ENCODE measurements at places on chromosomes 4 and X.
A peak's percentile ranks its signal among the peaks of the same experiment; 100 is the strongest.

GRCh38 chr4:15501941-15502340, 32.3 kb downstream of the CC2D2A start:
- DNase-seq = no peak

DNA sequence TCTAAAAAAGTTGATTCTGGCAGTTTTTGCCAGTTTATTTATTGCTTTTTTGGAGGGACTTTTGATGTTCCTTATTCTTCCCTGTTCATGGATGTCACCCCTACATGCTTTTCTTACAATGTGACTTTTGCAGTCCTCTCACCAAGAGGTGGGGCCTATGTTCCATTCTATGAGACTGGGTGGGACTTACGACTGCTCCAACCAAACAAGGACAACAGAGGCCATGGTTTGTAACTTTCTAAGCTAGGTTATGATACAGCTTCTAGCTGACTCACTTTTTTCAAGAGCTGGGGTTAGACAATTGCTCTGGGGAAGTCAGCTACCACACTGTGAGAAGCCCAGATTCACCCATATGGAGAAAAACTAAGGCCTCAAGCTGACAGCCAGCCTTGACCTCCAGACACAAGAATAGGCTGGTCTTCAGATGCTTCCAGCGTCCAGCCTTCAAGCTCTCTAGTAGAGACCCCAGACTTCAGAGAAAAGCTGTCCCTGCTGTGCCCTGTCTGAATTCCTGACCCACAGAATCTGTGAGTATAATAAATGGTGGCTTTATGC, 39.5 kb downstream of the ENOPH1 start:
- DNase-seq = peak; percentile 43

GRCh38 chrX:133493366-133493765, 78.1 kb upstream of the GPC4 start:
- DNase-seq = no peak

- peak; percentile 64 for DNase-seq
Observed at GRCh38 chr4:40924096-40924792, 174.5 kb downstream of the NSUN7 start.

DNA sequence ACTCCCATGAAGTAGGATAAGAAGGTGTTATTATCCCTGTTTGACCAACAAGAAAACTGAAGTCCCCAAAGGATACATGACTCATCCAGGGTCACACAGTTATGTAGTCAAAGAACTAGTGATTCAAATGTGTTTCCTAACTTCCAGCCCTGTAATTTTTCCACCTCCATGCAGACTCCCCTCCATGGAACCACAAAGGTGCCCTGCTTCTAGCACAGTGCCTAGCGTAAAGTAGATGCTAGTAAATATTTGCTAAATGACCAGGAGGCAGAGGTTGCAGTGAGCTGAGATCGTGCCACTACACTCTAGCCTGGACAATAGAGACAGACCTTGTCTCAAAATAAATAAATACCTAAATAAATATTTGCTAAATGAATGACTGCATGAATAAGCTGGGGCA, 55.8 kb downstream of the FRMPD3 start:
- DNase-seq = no peak

DNA sequence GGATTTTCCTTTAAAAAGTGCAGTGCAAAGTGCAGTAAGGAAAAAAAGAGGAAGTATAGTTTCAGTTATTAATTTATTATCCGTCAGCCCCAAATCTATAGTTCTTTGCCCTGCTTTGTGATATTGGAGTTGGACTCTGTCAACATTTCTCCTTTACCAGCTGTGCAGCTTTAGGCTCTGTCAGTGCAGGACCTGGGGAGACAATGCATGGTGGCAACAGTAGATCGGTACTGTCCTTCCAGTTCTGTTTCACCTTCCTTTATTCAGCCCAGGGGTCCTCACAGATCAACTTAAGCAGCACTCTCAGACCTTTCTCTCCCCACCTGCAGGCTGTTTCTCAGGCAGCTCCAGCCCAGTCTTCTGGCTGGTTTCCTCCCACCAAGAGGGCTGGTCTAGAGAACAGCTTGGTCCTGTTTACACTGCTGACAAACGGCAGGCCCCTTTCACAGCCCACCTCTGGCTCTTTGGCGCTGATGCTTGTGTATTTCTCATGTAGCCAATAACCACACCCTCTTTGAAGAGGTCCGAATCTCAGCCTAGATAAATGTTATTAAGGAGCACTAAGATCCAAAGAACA, 71.6 kb downstream of the MCUB start:
- DNase-seq = peak; percentile 56

GRCh38 chr4:7004331-7004730, 38.8 kb upstream of the TADA2B start:
- no peak for DNase-seq

GRCh38 chr4:150038335-150039076, 39.7 kb upstream of the DCLK2 start:
- no peak for DNase-seq

GRCh38 chr4:89298155-89298554, 9.4 kb downstream of the GPRIN3 start:
- no peak for DNase-seq

DNA sequence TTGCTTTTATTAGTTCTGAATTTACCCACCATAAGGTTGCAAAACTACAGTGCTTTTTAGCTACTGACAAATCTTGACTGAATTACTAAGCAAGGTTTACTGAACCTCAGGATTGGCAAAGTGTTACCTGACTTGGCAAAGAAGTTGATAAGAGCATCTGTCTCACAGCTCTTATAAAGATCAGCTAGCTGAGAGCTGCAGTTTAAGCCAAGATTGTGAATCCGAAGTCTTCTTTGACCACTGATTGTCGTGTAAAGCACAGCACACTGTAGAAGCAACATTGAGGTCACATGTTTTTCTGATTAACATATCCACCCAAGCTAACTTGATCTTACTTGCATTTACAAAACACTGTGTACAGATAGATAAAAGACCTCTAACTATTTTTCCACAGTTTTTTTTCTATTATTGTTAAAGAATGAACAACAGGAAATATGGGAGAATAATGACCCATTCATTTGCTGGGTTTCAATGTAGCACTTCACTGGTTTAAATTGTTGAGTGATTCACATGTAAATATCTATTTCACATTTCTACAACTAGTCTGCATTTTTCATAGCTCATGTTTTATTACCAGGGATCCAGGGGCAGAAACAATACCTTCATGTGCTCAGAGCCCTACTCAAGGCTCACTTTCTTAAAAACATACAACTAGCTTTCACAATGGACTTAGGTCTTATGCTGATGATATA, 54.0 kb downstream of the METTL14 start:
- DNase-seq = no peak

- no peak for DNase-seq
Observed at GRCh38 chr4:170849969-170850368, 760.2 kb upstream of the AADAT start.

DNA sequence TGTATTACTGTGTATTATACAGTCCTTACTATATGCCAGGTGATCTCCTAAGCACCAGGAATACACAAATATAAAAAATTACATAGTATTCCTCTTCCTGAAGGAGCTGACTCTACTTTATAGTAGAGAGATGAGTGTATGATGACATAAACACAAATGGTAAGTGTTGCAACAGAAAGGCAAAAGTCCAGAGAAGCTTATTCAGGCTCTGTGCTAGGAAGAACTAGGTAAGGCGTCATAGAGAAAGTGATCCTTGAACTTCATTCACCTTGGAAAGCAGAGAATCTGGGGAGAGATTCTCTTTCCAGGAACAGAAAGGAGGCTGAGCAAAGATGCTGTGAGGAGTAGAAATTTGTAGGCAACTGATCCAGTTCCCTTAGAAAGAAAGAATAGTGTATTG, 115.0 kb upstream of the KCNIP4 start:
- no peak for DNase-seq

DNA sequence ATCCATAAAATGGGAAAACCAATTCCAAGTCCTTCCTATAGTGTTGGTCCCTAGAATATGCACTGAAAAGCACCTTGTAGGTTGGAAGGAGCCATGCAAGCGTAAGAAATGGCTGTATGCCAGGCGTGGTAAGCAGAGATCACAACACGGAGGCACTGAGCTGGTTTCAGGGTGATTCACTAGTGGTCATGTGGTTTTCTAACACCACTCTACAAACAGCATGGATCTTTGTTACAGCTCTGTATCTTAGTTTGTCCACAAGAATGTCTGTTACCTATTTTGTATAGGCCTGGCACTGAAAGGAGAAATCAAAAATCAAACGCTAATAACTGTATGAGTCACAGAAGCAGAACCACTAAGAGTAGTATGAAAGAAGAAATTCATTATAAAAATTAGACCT, 71.9 kb downstream of the MAGEB17 start:
- DNase-seq = no peak

DNA sequence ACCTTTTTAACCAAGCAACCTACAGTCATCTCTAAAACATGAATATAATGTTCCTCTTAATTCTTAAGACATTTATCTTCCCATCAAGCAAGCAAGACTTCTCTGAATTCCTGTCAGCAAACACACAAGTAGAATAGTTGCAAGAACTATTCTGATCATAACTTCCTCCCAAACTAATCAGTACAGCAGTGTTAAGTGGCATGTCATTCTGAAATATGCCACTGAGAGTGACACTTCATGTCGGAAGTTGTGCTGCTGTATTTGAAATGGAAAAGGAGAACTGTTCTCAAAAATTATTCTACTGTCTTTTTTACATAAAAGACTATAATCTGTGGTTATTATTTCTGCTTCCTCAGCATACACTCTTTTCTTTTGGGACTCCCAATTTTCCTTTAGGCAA, 546.6 kb downstream of the PCDH18 start:
- DNase-seq = no peak

DNA sequence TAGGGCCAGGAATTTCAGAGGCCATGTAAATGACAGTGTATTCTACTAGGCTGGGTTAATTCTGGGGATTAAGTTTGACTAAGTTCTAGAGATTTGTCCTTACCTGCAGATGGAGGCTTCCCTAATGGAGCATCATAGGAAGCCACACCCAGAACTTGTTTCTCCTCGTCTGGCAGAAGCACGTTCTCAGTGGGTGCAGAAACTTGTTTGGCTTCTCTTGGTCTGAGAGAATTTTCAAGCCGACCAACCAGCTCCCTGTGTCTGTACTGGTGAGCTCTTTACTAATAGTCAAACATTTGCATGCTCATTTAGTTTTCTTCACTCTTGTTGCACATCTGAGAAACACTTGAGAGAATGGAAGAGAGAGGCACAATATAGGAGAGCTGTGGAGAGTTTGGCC, 907 bp upstream of the ATP10D start:
- no peak for DNase-seq

GRCh38 chr4:167028976-167029375, 205.3 kb downstream of the SPOCK3 start:
- DNase-seq = no peak

DNA sequence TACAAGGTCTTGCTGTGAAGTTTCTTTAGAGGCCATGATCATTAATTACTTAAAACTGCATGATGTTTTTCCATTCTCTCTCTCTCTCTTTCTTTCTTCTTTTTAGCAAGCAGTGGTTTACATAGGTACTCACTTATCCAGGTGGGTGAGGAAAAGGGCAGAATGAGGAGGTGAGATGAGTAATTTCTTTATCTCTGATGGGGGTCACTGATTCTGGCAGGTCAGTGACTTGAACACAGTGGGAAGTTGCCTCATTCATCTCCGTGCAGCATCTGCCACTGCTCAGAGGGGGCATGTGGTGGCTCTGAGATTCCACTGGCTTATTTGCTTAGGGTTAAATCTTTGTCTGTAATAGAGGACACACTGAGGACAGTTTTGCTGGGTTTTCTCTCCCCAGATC, 62.6 kb downstream of the FAM114A1 start:
- DNase-seq = no peak

DNA sequence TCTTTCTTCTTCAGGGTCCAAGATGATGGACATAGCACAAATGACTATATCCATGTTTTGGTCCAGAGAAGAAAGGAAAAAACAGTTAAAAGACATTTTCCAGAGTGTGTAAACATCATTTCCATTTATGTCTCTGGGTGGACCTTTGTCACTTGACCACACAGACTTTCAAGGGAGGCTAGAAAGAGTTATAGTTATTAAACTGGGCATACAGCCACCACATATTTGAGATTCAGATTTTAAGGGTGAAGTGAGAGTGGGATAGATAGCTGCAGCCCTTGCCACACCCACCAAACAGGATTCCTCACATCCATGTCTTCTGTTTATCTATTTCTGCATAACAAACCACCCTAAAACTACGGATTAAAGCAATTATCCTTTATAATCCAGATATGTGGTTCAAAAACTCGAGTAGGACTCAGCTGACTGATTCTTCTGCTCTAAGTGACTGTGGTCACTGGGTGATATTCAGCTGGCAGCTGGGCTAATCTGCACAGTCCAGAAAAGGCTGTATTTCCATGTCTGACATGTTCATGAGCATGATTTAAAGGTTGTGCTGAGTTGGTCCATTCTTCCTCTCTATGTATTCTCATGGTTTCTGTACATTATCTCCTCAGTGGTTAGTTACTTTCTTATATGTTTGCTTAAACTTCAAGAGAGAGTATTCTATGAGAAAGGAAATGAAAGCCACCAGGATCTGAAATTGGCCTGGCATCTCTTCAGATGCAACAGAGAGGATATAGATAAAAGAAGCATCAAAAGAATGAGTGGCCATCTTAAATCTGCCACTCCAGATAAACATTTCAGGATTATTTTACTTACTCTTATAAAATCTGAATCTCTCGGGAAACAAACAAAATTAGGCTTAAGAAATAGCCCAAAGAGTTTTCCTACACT, 459.8 kb upstream of the CTSO start:
- DNase-seq = no peak

GRCh38 chrX:70476934-70477733, 32.5 kb downstream of the DLG3 start:
- peak; percentile 59 for DNase-seq

DNA sequence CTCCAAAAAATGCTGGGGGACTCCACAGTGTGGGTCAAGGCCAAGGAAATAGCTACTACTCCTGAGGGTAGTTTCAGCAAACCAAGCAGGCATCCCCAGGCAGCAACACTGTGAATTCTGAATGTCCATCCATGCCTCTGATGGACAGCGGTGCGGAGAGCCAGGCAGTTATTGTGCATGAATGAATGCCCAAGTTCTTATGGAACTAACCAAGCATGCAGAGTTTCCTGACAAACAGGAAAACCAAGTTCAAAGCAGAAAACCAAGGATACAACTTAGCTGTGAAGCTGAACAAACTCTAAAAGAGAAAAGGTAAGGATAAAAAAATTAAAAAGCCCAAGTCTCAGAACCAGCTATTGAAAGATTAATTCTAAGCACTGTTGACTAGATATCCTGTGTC, 642.6 kb upstream of the HS3ST1 start:
- no peak for DNase-seq

GRCh38 chr4:81346719-81347118, 125.0 kb downstream of the RASGEF1B start:
- no peak for DNase-seq

GRCh38 chrX:94178145-94178788, 504.3 kb downstream of the FAM133A start:
- no peak for DNase-seq

GRCh38 chrX:39630344-39630743, 467.4 kb downstream of the BCOR start:
- DNase-seq = no peak

- DNase-seq = no peak
Observed at GRCh38 chrX:17295791-17296190, 79.2 kb upstream of the NHS start.

DNA sequence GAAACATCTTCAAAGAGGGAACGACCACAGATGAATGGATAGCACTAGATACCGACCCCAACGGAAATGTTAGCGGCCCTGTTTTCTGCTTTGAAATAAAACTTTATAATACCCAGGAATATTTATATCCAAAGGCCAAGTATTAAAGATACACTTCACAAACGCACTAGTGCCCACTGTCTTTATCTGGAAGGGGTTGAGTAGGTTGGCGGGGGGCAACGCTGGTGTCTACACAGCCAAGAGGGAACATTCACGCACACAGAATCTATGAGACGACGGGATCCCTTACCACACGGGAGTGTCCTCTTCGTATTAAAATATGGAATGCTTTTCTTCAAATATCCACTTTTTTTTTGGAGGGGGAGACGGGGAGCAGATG, 3.3 kb downstream of the HAND2 start:
- no peak for DNase-seq
